ENCODE measurements at places on chromosomes 7 and 10.

DNA sequence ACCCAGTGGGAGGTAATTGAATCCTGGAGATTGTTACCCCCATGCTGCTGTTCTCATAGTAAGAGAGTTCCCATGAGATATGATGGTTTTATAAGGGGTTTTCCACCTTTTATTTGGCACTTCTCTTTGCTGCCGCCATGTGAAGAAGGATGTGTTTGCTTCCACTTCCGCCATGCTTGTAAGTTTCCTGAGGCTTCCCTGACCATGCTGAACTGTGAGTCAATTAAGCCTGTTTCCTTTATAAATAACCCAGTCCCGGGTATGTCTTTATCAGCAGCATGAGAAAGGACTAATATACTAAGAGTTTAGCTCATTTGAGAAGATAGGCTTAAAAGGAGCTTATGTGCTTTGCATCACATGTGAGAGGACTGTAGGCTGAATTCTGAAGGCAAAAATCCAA, 29.3 kb downstream of the TMEM248 start:
- no peak for DNase-seq

DNA sequence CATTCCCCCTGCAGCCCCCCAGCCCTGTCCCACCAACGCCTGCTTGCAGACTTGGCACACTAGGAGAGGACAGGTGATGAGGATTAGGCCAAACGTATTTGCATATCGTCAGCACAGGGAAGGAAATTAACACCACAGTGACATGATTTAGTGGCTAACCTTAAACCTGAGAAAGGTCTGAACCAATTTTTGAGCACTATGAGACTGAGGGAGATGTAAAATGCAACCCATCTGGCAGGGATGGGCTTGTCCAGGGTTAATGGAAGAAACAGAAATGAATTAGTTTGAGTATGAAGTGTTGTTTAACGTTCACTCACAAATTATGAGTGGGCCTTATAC, 183.6 kb downstream of the TAX1BP1 start:
- DNase-seq: no peak

DNA sequence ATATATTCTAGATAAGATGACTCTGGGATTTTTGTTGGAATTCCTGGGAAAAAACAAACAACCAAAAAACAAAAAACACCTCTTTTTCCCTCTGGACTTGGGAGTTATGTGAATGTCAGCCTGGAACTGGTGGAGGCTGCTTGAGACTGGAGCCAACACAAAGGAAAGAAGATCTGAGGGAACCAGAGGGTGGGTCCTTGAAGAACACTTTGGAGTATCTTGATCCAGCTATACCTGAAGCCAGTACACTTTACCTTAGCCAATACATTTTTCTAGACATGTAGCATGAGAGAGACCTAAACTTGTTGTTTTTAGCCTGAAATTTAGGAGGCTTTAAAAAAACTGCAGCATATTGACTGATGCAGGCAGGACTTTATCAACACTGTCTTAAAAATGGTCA, 5.9 kb upstream of the LAMB1 start:
- no peak for DNase-seq

DNA sequence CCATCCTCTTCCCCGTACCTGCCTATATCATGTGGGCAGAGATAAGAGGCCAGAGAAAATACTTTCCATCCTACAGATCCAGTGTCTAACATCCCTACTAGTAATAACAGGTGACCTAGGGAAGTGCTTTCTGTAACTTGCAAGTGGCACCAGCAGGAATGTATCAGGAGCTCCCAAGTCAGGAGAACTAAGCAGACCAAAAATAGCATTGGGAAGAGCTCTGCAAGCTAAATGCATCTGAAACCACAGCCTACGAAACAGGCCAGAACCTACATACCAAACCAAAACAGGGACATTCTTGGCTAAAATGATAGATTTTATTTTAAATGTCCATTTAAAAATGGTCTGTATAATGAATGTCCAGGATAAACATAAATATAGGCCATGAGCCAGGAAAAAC, 680.8 kb downstream of the PHTF2 start:
- DNase-seq: no peak

All from lung (tissue), 17 donors.